ENCODE measurements at places on chromosomes 2 and 18.

GRCh38 chr2:61295981-61296380 lies 134.0 kb downstream of the C2orf74 start:
- DNase-seq: no peak

GRCh38 chr2:136025057-136025973 lies 39.9 kb upstream of the DARS1 start:
- peak; percentile 92 for DNase-seq

DNA sequence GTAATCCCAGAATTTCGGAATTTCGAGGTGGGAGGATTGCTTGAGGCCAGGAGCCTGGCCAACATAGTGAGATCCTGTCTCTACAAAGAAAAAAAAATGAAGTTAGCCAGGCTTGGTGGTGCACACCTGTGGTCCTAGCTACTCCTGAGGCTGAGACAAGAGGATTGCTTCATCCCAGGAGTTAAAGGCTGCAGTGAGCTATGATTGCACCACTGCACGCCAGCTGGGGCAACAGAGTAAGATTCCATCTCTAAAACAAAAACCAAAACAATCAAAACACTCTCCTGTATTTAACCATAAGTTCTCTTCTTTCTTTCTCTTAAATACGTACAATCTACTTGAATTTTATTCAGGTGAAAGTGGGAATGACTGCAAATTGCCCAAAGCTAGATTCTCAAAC lies 33.8 kb upstream of the NEDD4L start:
- DNase-seq: no peak

DNA sequence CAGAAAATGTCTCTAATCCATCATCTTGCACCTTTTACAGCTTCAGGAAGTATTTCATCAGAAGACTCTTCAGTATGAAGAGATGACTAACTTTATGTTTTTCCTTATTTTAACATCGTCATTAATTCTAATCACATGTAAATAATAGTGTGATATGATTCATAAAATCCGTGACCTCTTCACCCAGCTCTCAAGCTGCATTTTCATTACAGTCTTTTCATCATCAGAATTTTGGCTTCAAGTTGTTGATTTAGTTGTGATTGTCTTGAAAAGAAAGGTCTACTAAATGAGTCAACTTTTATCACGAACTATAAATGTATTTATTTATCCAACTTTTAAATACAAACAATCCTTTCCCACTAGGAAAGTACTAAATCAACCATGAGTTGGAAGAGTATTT lies 410.3 kb downstream of the LRP1B start:
- DNase-seq: no peak

DNA sequence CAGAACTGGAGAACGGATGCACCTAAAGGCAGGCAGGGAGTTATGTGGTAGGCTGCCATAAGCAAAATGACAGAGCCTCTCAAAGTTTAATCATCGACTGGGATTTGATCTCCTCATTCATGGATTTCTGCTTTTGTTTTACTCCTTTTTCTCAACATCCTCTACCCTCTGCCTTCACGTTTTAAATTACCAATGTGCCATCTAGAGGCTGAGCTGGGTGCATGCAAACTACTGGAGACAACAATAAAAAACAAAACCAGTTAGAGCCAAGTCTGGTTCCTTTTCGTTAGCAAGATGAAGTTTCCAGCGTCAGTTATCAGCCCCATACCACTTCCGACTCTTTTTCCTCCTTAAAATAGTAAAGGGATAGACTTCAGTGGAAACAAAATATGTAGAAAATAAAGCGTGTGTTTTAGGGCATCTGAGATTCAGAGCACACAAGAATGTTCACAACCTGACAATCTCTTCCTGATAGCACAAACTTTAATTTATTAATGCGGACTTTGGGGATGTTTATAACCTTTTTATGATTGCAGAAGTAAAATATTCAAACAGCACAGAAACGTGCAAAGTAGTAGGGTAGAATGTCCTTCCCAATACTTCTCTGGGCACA lies 117.0 kb downstream of the LAMA1 start:
- DNase-seq: no peak

GRCh38 chr2:36587101-36587500 lies 10.9 kb downstream of the FEZ2 start:
- DNase-seq: no peak

- DNase-seq: peak; percentile 71
Measured at GRCh38 chr18:58529714-58530354, 99.1 kb downstream of the ALPK2 start.

GRCh38 chr2:188598551-188598950 lies 306.9 kb downstream of the GULP1 start:
- no peak for DNase-seq

DNA sequence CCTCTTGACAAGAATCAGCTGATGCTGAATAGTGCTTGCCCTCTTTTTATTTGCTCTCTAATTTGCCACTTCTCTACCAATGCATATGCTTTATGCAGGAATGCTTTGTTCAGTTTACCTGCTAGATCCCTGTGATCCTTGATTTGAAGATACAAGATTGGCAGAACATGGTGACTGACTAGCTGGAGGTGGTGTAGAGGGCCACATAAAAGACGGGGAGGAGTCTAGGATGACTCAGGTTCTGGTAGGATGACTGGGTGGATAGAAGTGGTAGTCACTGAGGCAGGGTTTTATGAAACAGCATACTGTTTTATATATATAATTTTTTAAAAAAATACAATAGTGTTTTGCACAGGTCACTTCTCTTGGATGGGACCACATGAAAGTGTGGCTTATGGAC lies 6.3 kb upstream of the ADGRF3 start:
- DNase-seq: no peak

GRCh38 chr18:9153256-9153655 lies 16.7 kb downstream of the ANKRD12 start:
- DNase-seq: no peak

DNA sequence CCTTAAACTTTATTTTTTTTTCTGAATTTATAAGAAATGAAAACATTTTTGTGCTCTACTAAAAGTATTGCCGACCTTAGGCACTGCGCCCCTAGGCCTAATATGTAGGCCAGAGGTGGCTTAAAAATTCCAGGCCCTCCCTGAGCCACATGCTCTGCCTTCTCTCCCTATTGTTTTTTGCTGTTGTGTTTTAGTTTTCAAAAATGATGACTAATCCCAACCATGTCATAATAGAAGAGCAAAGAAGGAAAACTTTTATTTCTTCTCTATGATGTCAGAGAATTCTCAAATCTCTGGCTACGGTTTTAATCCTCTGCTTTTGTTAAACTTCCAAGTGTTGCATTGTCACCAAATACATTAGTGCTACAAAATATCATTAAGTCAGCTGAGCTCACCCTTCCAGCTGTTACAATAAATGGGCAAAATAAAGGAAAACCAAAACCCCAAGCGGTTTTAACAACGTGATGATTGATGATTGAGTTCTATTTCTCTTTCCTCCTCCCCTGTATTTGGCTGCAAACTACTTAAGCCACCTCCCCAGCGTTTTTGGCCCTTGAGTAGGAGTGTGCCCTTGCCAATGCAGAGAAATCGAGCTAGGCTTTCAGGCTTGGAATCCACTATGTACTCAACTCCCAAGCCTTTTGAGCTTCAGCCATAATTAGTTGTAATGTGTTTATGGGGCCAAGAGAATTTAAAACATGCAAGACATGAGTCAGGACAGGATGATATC lies 163.5 kb upstream of the POU3F3 start:
- DNase-seq: no peak

DNA sequence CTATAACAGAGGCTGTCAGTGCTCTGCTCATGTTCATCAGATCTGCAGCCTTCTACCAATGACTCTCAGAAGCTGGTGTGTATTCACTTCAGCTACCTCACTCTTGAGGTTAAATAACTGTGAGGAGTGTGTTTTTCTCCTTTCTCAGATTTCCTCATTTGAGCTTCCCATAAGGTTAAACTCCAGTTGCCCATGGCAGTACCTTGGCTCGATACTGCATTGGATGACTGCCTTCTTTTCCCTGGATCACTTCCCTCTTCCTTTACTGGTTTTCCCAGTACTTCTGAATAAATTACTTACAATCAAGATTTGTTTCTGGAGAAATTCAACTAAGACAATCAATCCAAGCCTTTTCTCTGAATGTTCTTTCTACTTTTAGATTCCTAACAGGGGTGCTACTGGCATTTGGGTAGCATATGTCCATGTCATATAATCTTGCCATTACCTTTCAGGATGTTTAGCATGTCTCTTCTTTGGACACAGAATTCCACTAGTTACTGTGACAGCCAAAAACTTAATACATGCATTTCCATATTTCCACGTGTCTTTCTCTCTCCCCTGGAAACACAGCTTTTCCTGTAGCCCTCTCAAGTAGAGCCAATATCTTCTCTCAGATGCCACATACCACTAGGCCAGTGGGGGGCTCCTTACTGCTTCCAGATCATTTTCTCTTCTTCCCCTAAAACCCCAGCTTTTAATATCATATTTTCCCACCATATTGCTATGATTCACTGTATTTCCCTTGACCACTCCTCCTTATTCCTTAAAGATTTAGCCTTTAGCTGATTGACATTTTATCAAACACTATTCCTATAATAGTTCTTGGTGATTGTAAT lies 15.0 kb upstream of the SPOPL start:
- no peak for DNase-seq

GRCh38 chr2:238042849-238043584 lies 17.8 kb upstream of the SCLY start:
- no peak for DNase-seq

DNA sequence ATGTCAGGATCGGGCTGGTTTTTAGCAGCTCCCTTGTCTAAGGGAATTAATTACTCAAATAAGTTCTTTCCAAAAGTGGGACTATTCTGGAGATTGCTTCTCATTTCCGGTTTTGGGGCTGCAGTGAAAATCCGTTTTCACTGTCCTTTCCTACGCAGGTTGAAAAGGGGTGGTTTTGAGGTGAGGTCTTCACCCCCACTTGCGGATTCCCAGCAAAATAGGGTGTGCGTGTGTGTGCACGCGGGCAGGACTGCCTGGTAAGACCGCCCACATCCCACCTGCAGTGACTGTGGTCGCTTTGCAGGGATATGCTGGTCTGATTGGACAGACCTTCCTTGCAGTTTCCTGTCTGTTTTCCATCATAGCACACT lies 472 bp upstream of the PLEKHM3 start:
- DNase-seq: no peak

DNA sequence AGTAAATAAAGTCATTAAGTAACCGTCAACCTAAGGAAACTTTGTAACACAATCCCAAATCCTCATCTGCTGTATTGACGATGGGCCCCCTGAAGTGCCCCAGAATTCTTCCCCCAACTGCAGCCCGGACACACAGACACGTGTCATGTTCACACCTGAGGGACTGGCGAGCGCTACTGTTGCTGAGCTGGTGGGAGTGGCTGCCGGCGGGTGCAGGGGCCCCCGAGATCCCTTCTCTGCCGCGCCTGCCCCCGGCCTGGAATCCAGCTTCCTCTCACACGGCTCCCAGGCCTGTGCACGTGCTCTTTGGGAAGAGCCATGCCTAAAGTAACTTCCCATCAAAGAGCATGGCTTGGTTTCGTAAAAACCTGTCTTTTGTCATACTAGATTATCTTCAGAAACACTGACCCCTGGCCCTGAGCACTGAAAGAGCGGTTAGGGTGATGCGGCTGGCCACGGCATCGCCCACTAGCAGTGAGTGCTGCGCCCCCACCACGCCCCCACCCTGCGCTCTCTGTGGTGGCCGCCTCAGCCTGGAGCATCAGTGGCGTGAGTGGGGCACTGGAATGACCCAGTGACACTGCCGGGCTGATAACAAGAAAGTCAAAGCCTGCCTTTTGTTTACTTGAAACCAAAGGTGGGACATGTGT lies 56.0 kb downstream of the ADI1 start:
- DNase-seq: no peak

- DNase-seq: no peak
Measured at GRCh38 chr2:151395509-151396374, 14.0 kb upstream of the RIF1 start.

DNA sequence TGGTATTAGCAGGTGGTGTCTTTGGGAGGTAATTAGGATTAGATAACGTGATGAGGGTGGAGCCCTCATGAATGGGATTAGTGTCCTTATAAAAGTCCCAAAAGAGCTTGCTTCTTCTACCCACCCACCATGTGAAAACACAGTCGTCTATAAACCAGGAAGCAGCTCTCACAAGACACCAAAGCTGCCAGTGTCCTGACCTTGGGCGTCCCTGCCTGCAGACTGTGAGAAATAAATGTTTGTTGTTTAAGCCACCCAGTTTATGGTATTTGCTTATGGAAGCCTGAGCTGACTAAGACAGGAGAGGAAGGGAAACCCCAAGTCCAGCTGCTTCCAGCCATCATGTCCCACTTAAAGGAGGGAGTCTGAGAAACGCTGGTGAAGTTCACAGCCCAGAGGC lies 13.6 kb downstream of the ADI1 start:
- DNase-seq: no peak

- DNase-seq: no peak
Measured at GRCh38 chr2:19225931-19226330, 132.5 kb downstream of the OSR1 start.

GRCh38 chr2:939936-940601 lies 10.6 kb upstream of the SNTG2 start:
- no peak for DNase-seq

DNA sequence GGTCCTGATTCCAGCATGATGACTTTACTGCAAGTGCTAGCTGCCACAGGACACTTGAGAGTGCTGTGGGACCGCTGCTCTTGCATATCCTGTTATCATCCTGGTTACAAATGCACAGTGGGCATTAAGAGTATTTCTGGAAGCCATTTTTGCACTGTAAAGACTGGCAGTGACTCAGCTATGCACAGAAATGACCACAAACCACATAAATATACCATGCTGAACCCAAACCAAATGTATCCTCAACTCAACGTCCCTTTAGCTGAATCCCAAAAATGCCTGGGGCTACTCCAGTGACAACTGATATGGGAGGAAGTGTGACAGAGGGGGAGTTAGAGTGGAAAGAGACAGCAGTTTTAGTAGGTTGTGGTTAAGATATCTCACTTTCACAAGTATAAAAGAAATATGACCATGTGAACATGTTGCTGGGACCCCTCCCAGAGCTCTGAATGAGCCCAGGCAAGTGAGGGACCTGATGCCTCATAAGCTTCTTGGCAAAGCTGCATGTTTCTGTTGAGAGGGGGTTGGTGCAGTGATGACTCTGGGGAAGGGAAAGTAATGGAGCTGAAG lies 37.3 kb downstream of the RHBDD1 start:
- DNase-seq: no peak

- DNase-seq: no peak
Measured at GRCh38 chr2:16019060-16019480, 78.7 kb downstream of the MYCN start.

DNA sequence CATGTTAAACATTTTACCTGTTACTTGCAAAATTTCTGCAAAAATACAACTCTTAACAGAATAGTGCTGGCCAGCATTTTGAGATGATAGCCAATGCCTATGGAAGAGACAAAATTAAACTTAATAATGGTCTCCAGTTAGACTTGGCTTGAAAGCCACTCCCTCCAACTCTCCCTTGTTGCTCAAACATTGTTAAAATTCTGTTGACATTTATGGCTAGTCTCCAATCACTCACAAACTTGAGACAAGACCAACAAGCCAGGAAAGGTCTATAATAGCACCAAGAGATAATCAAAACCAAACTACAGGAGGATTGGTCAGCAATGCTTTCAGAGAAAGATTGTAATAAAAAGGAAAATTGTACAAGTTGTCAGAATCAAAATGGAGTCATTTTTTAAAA lies 770.7 kb upstream of the NXPH2 start:
- no peak for DNase-seq

GRCh38 chr2:71945603-71945959 lies 202.1 kb downstream of the CYP26B1 start:
- no peak for DNase-seq

Data from endothelial cell (in vitro differentiated cells).